ENCODE measurements at places on chromosomes 5 and 9.

DNA sequence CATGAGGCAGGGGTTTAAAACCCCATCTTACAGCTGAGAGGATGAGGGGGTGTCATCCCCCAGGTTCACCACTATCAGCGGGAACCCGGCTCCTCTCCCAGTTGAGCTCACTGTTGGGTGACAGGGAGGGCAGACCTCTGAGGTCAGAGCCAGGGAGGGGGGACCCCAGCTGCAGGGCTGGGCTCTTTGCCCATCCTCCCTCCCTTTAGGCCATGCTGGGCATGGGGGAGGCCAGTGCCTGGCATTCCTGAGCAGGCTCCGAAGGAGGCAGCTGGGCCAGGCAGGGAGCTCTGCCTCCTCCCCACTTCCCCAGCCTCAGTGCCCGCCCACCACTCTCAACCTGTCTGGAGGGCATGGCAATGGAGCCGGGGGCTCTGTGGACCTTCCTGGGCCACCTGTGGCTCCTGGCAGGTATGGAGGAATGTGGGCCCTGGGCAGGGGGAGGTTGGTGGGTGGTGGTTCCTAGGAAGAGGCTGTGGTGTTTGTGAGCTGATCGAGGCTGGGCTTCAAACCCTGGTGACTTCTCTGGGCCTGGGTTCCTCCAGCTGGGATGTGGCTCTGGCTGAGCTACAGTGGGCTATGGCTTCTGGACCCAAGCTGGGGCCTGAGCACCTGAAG is 12.6 kb downstream of the CRB2 start:
- no peak for DNase-seq

DNA sequence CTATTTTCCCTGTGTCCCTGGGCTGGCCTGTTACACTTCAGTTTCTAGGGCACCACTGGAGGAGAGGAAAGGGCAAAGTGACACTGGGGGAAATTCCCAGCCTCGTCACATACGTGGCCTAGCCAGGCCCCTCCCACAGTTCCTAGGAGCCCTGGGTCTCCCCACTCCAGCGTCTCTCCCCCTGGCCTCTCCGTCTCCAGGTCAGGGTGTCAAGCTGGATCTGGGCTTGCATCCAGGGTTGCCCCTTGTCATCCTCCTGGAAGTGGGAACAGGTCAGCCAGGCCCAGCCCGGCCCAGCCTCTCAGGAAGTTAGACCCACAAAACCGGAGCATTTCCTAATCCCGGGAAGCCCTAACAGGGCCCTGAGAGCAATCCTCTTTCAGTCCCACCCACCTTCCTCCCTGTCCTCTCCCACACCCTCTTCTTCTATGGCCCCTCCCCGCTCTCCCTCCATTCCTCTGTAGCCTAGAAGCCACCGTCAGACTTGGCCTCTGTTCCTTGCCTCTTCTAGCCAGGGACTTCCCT is 4.7 kb upstream of the TNIP1 start:
- no peak for DNase-seq

DNA sequence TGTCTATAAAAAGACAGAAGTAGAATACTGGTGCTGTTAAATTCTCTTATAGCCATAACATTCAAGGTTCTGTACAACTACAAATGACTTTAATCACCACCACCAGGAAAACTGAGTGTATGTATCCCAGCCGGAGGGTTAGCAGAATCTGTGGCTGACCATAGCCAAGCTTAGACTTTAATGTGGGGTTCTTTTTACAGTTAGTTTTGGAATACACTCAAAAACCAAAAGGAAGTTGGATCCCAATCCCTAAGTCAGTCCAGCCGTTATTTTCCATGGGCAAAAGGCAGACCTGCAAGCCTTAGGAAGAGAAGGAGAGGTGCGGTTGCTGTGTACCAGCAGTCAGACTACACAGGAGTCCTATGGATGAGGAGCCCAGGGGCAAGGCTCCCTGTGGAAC is 179.8 kb downstream of the ENC1 start:
- DNase-seq, result no peak

- no peak for DNase-seq
Observed at GRCh38 chr5:32446630-32447029, 2.1 kb upstream of the ZFR start.

DNA sequence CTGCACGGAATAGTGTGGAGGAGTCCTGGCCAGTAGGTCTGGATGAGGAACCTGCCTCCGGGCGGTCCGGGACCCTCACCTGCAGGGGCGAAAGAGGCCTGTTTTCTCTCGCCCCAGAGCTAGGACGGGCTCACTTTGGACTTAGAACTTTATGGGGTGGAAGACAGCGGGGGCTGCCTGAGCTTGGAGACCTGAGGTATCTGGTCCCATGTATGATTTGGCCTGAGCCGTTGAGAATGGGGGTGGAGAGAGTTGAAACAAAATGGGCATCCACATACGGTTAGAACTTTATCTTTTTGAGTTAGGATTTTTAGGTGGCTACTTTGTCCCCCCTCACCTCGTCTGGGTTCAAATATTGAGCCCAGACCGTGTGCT is 681 bp upstream of the ETF1 start:
- no peak for DNase-seq

- DNase-seq, result no peak
Observed at GRCh38 chr5:176770431-176770830, 39.9 kb upstream of the UNC5A start.

GRCh38 chr9:2802494-2802921 is 41.4 kb downstream of the PUM3 start:
- DNase-seq, result no peak

GRCh38 chr5:76065258-76065657 is 17.9 kb upstream of the SV2C start:
- no peak for DNase-seq

Measured in left forelimb (tissue), 1 donor.